NCI-H1436 (cell line): ENCODE measurements at places on chromosomes 16 and 17.
A peak's percentile ranks its signal among the peaks of the same experiment; 100 is the strongest.

DNA sequence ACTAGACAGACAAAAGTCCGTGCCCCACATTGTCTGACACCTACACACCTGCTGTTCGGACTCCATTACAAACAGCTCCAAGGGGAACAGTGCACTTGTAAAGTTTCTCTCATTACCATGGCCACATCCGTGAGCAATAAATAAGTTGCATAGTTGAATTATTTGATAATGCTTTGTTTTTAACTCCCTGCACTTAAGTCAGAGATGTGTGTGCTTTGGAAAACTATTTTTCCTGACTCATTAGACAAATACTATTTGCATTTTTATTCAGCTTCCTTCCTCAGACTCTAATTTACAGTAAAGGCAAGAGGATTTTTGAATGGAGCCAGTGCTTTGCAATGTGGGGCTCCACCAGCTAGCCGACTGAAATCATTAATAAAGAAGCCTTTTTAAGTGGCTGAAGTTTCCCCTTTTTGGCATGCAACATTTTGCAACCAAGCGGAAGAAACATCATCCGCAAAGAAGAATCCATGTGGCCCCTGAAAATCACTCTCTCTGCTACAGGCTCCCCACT, 6.5 kb upstream of the CCL2 start:
- DNase-seq, result no peak

- DNase-seq, result no peak
Measured at GRCh38 chr16:11788914-11789313, 8.1 kb downstream of the ZC3H7A start.

- DNase-seq, result peak; percentile 66
Measured at GRCh38 chr17:30950669-30951399, 20.0 kb upstream of the RNF135 start.

DNA sequence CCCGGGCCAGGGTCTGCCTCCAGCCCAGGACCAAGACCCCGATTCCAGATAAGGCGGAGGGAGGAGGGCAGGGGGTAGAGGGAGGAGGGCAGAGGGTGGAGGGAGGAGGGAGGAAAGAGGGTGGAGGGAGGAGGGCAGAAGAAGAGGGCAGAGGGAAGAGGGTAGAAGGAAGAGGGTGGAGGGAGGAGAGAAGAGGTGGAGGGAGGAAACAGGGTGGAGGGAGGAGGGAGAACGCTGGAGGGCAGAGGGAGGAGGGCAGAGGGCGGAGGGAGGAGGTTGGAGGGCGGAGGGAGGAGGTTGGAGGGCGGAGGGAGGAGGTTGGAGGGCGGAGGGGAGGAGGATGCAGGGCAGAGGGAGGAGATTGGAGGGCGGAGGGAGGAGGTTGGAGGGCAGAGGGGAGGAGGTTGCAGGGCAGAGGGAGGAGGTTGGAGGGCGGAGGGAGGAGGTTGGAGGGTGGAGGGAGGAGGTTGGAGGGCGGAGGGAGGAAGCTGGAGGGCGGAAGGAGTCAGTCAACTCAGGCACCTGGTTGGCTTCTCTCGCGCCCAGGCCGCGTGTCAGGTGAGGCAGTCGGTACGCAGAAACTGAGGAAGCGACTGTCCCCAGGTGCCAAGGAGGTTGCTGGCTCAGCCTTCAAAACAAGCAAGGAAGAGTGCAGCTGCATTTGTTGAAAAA, 65.2 kb downstream of the KLHDC4 start:
- no peak for DNase-seq

DNA sequence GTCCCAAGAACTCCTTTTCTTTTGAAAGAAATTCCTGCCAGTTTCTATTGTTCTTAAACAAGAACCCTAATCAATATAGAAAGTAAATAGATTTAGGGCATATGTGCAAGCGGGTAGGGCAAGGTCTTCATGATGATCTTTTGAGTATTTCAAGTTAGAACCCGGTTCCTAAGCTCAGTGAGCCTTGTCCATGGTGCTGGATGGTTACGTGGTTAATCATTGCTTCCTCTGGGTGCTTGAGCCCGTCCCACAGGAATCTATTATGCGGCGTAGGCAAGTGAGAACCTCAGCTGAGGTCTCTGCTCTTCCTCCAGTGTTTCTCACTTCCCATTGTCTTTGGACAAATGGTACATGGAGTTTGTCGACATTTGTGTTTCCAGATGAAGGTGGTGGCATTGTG, 580.8 kb upstream of the EEF2KMT start:
- DNase-seq, result no peak

GRCh38 chr17:69709441-69709840, 294.9 kb downstream of the MAP2K6 start:
- DNase-seq, result no peak

- no peak for DNase-seq
Measured at GRCh38 chr16:53817117-53817755, 113.3 kb downstream of the FTO start.

DNA sequence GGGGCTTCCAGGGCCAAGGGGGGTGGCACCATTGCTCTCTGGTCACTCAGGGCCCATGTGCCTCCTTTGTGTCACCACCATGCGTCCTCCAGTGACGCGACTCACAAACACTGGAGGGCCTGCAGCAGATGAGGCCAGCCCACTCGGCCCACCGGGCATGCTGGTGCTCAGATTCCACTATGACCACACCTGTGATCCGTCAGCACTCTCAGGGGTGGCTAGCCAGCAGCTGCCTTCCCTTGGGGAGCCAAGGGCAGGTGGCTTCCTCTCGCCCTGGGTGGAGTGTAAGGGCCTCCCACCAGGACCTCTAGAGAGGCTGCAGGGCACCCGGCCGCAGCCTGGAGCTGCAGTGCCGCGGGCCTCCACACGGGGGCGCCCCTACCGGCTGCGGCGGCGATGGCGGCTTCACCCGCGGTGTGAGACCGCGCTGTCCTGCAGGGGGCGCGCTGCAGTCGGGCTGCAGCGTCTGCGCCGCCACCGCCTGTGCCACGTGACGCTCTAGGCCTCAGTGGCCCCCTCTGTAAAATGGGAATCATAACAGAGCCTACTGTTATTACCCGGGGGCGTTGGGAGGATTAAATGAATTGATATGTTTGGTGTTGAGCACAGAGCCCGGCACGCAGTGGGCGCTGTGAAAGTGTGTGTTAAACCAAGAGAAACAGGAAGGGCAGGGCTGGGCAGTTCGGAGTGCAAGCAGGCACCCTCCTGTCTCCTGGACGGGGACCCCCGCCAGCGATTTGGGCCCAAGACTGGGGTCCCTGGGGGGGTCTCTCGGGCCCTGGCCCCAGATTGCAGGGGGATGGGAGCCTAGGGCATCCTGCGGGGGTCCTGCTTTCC, 192.4 kb upstream of the GSE1 start:
- no peak for DNase-seq

GRCh38 chr16:58960484-58960883, 226.4 kb upstream of the GOT2 start:
- no peak for DNase-seq

- DNase-seq, result no peak
Measured at GRCh38 chr17:55440391-55440790, 18.8 kb upstream of the MMD start.

DNA sequence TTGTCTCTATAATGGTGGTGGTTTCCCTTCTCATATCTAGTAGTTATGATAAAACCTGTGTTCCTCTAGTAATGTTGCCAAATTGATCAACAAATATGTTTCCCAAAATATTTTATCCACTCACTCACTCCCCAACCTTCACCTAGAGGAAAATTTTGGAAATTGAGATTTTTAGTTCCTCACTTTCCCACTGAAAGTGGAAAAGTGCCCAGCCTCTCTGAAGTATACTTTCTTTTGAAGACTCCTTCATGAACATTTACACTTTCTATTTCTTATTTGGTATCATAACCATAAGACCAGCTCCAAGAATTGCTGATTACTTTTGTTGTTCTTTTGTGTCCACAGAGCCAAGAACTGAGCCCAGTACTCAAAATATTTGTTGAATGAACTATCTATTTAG, 5.1 kb upstream of the CENPV start:
- no peak for DNase-seq

- DNase-seq, result no peak
Measured at GRCh38 chr16:13558752-13559151, 361.2 kb upstream of the ERCC4 start.

DNA sequence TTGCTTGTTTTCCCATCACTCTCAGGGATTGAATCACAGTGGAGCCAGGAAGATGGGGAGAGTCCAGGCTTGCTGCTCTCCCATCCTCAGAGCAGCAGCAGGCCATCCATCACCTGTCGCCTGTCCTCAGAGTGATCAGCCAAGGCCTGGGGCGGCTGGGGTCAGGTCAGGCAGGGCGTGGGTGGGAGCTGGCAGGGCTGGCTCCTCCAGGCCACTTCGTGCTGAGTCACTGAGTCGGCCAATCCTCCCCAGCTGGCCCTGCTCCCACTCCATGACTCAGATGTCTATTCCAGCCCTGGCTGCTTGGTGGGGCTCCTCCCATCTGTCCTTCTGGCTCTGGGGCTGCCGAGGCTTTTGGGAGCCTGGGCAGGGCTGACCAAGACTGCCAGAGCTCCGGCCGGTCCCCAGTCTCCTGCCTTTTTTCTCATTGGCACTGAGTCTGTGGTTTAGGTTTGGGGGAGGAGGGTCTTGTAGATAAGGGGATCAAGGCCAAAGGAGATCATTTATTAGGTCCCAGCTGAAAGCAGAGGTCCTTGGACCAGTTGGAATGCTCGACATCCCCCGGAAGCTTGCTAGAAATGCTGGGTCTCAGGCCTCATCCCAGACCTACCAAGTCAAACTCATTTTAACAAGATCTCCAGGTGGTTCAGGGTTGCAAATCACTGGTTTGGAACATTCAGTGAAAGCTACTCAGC, 72.7 kb downstream of the ABCC1 start:
- no peak for DNase-seq

- no peak for DNase-seq
Measured at GRCh38 chr17:48912476-48912875, 4.3 kb downstream of the UBE2Z start.

- DNase-seq, result no peak
Measured at GRCh38 chr17:57213180-57213825, 43.0 kb upstream of the MSI2 start.

- no peak for DNase-seq
Measured at GRCh38 chr17:50585346-50585745, 24.8 kb downstream of the CACNA1G start.

DNA sequence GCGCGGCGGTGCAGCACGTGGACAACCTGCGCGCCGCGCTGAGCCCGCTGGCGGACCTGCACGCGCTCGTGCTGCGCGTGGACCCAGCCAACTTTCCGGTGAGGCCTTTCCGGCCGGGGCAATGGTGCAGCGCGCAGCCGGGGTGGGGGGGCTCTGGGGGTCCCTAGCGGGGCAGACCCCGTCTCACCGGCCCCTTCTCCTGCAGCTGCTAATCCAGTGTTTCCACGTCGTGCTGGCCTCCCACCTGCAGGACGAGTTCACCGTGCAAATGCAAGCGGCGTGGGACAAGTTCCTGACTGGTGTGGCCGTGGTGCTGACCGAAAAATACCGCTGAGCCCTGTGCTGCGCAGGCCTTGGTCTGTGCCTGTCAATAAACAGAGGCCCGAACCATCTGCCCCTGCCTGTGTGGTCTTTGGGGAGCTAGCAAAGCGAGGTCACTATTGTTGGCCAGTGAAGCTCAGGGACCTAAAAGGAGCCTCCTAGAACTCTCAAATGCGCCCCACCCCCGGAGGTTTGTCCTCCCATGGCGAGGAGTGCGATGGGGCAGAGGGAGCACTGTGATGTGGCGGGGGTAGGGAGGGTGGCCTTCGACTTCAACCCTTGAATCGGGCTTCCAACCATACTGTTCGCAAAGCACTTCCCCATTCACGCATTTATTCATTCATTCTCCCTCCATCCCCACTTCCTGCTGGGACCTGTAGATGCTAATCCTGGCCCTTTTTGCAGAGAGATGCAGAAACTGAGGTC, 770 bp downstream of the HBM start:
- no peak for DNase-seq

- DNase-seq, result peak; percentile 67
Measured at GRCh38 chr17:8300627-8301242, 5.5 kb upstream of the SLC25A35 start.

DNA sequence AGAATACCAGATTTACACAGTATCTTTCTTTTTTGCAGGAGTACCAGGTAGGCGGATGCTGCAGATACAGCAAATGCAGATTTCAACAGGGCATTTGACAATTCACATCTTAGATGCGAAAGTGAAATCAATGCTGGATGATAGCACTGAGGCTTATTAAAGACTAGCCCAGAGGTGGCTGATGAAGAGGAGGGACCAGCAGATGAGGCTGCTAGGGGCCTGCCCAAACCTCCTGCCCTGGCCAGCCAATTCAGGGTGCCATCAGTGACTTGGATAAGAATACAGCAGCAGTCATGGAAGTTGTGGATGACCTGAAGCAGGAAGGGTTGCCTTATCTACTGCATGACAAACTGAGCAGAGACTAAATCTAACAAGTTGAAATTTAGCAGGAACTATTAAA, 1.5 kb upstream of the DYNC1LI2 start:
- no peak for DNase-seq

DNA sequence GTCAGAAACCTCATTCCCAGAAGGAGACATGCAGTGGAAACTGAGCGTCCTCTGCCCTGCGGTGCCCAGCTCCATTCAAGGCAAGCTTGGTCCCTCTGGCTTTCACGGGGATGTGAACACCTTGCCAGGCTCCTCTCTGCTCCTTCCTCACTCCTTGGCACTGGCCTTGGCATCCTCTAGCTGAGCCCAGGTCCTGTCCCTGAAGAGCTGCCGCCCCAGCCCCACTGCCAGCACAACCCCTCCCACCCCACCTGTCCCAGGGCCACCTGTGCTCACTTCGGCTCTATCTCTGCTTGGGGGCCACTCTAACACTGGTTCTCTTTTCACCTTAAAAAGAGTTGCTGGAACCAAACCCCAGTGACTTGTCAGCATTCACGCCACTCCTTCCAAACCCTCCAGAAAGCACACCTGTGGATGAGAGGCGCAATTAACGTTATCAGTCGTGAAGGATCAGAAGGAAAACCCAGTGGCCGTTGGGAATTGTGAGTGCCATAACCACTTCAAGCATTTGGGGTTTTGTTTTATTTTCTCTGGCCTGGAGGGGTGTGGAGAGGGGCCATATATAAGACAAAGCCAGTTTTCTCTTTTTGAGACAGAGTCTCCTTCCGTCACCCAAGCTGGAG, 103.7 kb downstream of the AXIN2 start:
- no peak for DNase-seq

DNA sequence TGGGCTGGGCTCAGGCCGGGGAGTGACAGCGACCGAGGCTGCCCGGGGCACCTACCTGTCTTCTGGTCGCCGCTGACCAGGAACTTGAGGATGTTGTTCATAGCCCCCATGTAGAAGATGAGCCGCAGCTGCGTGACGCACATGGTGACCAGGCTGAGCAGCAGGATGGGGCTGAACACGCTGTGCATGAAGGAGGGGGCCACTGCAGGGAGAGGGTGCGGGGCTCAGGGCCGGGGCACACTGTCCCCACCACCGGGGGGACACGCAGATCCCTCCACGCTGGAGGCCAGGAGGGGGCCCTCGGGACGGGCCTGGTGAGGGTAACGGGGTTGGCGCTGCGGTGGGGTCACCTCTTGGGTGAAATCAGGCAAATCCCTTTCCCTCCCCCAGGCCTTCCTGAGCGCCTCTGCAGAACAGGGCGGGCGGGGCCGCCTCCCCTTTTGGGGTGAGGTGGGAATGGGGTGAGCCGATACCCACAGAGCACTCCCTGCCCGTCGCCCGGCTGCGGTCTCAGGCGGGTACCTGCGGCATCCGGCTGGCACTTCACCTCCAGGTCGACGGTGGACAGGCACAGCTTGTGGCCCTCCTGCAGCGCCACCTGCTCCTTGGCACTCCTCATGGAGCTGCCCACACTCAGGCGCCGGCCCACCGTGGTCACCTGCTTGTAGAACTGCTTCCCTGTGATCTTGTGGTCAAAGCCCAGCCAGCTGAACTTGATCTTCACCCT, 28.3 kb upstream of the PITPNA start:
- DNase-seq, result no peak
